ENCODE measurements at places on chromosomes 7 and 10.
A peak's percentile ranks its signal among the peaks of the same experiment; 100 is the strongest.

DNA sequence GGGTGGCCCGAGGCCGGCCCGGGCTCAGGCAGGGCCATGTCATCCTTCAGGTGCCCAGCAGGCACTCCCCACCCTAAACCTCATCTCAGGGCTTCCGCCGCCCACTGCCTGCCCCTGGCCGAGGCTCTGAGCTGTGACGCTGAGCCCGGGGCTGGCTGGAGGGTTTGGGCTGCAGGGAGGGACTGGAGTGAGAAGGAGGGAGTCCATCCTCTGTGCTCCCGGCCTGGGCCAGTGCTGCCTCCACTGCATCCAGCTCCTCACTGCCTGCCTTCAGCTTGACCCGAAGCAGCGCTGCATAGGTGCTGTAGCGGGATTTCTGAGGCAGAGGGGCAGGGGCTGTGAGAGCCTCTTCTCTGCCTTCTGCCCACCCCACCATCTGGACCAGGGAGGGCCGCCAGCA, 7.6 kb downstream of the NFKB2 start:
- H3K4me1 ChIP-seq, result peaks cover 27% of the 10 kb centered on the region
- peaks cover 18% of the 10 kb centered on the region for H3K36me3 ChIP-seq
- H3K4me3 ChIP-seq, result no peak overlapping the region
- no peak for DNase-seq

DNA sequence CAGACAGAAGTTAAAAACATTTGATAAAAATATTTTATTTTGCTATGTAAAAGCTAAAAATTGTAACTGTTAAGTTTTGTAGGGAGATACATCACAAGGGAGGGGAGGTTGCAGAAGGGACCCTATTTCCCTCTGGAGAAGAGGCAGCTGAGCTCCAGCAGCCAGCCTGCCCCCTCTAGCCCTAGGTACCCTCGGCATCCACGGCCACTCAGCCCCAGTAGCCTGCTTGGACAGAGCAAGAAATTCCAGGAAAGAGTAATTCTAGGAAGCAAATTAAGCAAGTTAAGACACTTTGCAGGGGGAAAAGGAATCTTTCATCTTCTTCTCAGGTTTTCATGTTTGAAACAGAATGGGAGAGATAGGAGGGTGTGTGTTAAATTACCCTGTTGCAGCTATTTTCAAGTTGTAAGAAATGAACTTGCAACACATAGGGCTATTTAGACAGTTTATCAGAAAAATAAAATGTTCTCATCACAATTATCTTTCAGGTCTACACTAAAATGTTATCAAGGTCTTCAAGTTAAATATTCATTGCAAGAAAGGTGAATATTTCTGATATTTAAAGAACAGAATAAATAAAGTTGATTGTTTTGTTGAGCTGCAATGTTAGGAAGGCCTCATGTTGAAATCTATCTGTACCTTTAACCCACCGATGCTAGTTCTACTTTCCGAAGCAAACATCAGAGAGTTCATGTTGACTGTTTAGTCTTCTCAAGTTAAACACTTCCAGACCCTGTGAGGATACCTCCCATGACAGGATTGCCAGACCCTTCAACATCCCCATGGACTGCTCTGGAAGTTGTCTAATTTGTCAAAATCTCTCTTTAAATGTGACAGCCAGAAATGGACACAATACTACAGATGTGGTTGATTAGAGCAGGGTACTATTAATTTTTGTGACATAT, 5.5 kb downstream of the SGCE start:
- H3K36me3 ChIP-seq, result no peaks in the 10 kb centered on the region
- no peak overlapping the region for H3K27ac ChIP-seq
- H3K4me3 ChIP-seq, result no peak overlapping the region

GRCh38 chr7:81501220-81501619, 268.6 kb downstream of the HGF start:
- no peaks in the 10 kb centered on the region for H3K27me3 ChIP-seq
- no peak overlapping the region for H3K27ac ChIP-seq
- H3K4me3 ChIP-seq, result no peak overlapping the region
- no peak for DNase-seq

- no peak overlapping the region for H3K27ac ChIP-seq
- peaks cover 3% of the 10 kb centered on the region for H3K27me3 ChIP-seq
- no peak for DNase-seq
These were observed 49.0 kb upstream of the LYZL1 start for GRCh38 chr10:29239569-29240472.

DNA sequence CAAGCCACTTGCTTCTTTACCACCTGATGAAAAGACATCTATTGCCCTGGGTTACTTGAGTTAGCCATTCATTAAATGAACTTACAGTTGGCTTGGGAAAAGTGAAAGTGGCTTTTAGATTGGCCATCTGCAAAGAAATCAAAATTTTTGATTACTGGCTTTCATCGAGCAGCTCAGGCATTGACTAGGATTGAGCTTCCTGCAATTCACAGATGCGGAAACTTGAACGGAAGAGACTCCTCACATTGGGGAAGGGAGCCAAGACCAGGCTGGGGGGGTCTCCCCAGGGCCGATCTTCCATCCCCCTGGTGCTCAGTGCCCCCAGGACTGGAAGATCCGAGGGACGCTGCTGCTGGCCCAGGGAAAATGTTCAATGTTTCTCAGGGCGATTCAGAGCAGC, 145.4 kb downstream of the PIP4K2A start:
- no peak overlapping the region for H3K4me3 ChIP-seq
- H3K27ac ChIP-seq, result no peak overlapping the region
- no peaks in the 10 kb centered on the region for H3K4me1 ChIP-seq
- no peaks in the 10 kb centered on the region for H3K36me3 ChIP-seq
- H3K27me3 ChIP-seq, result no peaks in the 10 kb centered on the region

DNA sequence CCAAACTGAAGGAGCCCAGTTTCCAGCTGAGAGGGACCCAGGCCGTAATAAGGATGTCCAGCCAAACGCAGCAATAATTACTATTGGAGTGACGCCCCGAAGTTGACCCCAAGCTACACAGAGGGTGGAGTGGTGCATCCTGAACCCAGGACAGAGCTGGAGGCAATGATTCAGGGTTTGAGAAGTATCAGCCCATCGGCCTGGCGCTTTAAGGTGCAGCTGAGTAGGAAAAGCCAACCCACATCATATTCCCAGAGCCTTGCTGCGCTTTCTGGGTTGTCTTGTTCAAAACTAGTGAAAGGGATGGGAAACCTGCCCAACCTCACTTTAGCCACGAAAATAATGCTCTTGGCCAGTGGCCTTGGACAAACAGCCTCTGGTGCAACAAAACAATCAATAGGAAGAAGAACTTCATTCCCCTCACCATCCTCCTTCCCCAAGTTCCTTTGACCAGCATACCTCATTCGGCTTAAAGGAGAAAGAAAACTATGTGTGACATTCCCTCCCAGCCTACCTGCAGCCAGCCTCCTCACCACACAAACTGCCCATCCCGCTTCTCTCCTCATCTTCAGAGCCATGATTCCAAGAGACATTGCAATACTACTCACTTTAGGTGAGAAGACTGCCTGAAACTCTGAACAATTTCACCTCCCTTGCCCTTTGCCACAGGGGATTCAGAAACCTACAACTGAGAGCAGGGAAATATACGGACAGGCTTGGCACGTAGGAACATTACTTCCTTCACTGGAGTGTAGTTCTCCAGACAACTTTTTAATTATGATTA, 217.2 kb upstream of the MKLN1 start:
- peak overlapping the region; percentile 92 for H3K27ac ChIP-seq
- peaks cover 32% of the 10 kb centered on the region for H3K4me1 ChIP-seq
- peak overlapping the region; percentile 85 for H3K4me3 ChIP-seq
- no peak for DNase-seq
- H3K36me3 ChIP-seq, result no peaks in the 10 kb centered on the region

GRCh38 chr7:12423997-12424745, 20.5 kb upstream of the VWDE start:
- no peaks in the 10 kb centered on the region for H3K27me3 ChIP-seq
- no peak overlapping the region for H3K27ac ChIP-seq
- H3K4me3 ChIP-seq, result no peak overlapping the region
- H3K4me1 ChIP-seq, result peaks cover 16% of the 10 kb centered on the region
- DNase-seq, result no peak
- H3K36me3 ChIP-seq, result no peaks in the 10 kb centered on the region

- no peaks in the 10 kb centered on the region for H3K27me3 ChIP-seq
- H3K27ac ChIP-seq, result no peak overlapping the region
- no peak overlapping the region for H3K4me3 ChIP-seq
- no peaks in the 10 kb centered on the region for H3K36me3 ChIP-seq
These were observed 4.0 kb downstream of the BRAF start for GRCh38 chr7:140920745-140921144.

Measured in keratinocyte (primary cell).